ENCODE measurements at places on chromosomes 2 and 18. TPM values are rescaled to one million over a fixed set of nuclear protein-coding genes. Genes with fewer than 3 reads are reported as not detected.

DNA sequence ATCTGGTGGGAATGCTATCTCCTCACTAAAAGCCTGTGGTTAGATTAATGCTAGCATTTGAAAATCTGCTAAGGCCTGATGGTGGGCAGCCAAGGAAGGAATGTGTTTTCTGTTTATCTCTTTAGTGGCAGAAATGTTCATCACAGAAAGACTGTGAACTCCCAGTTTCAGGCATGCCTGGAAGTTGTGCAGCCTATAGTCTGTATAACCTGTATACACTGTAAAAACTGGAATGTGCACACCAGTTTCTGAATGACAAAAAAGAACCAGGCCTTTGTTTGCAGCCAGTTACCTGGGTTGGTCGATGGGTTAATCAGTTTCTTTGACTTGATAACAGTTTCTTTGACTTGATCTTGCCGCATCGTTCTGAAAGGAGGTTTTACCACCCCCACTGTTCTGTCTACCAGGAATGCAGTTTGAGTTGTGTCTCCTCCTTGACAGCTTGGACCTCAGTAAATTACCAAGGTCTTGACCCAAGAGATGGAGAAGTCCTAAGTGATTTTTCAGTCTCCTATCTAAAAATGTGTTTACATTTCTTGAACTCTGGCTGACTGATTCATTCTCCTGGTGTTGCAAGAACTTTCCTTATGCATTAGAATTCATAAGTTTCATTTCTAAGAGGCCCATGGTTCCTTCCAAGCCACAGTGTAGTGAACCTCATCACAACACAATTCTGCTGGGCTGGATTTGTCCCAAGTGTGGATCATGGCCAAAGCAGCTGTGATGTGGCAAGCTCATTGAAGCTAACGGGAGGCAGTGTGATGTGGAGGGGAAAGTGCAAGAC, 62.2 kb downstream of the KIAA2012 start:
- DNase-seq, result peak; percentile 100

GRCh38 chr2:203661279-203661908, 45.0 kb upstream of the CD28 start:
- DNase-seq, result no peak

FEV gene
- total RNA-seq, result not detected

DNA sequence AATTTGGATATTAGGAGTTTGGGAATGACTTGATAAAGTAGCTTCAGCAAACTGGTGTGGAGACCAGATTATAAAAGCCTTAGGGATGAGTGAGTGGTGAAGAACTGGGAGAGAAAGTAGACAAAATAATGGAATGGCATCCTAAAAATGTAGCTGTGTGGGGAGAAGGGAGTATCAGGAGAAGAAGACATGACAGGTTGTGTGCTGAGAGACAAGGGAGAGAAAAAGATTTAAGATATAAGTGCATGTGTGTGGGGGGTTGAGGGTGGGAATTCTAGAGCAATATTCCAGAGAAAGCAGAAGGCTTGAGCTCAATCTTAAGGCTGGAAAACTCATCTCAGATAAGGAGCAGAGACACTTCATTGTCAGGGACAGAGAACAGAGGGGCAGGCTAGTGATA, 159.5 kb downstream of the HNMT start:
- DNase-seq, result no peak

GRCh38 chr2:231672617-231673347, 35.5 kb upstream of the PTMA start:
- peak; percentile 32 for DNase-seq

CHRNG gene
- total RNA-seq, result not detected

CARF gene
- total RNA-seq, result 3.1 TPM

C2orf15 gene
- under 0.01 TPM for total RNA-seq

DNA sequence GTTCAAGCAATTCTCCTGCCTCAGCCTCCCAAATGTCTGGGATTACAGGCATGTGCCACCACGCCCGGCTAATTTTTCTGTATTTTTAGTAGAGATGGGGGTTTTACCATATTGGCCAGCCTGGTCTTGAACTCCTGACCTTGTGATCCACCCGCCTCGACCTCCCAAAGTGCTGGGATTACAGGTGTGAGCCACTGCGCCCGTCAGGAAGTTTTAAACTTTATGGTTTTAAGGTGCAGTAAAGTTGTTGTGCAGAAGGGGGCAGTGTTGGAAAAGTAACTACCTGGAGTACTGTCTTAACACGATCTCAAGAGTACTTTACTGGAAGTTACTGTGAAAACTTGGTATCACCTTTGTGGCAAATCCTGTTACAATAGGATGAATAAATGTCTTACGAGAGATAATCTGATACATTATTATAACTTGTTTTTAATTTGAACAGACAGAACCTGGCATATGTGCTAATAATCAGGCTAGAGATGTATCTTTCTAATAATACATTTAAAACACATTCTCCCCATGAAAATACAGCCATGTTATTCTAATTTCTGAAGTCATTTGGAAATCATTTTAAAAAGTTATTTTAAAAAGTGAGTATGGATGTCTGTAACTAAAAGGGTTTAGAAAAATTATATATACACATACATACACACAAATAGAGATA, 10.8 kb downstream of the SPDYA start:
- peak; percentile 65 for DNase-seq

Data from IMR-90 (cell line).